A172 (cell line): ENCODE measurements at places on chromosomes 7 and 10. TPM values are rescaled to one million over a fixed set of nuclear protein-coding genes. Genes with fewer than 3 reads are reported as not detected.

GRM3 gene
- not detected in 2 replicates for total RNA-seq

FXYD4 gene
- not detected in 2 replicates for total RNA-seq

GRCh38 chr10:116848032-116848943 lies 1.0 kb upstream of the ENO4 start:
- peak; percentile 8 for DNase-seq

- DNase-seq = no peak
Measured at GRCh38 chr7:2465928-2466327, 10.3 kb downstream of the GRIFIN start.

DNA sequence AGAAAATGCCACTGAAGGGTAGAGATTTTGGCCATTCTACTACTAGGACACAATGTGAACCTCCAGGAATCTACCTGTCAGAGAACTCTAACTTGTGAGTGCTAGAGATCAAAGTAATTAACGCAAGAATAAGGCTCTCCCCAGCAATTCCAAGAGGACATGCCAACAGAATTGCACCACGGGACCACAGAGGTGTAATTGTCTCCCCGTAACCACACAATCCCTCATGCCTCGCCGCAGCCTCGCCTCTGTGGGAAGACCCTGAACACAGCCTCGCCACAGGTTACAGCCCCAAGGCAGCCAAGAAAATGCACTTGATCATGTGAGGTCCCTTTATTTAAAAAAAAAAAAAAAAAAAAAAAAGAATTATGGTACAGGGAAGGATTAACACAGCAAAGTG lies 29.5 kb downstream of the CDCA7L start:
- DNase-seq = no peak

CPED1 gene
- total RNA-seq = 18.0 and 18.4 TPM in 2 replicates

ELN gene
- 0.41 and 0.50 TPM in 2 replicates for total RNA-seq

DNA sequence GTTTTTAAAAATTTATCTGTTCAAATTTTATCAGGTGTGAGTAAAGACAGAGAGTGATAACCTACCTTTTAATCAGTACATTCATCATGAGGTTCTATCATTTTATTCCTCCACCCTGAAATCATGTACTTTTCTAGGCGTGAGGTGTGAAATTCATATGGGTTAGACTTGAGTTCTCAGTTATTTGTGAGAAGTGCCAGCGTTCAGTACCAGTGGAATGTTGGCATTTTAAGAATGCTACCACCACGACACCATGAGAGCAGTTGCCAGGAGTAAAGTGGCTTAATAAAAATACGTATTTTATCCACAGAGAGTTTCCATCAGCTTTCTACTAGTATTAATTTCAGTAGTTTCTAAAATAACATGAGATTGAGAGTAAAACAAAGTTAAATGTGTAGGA lies 104.1 kb upstream of the FERD3L start:
- DNase-seq = peak; percentile 18

DNA sequence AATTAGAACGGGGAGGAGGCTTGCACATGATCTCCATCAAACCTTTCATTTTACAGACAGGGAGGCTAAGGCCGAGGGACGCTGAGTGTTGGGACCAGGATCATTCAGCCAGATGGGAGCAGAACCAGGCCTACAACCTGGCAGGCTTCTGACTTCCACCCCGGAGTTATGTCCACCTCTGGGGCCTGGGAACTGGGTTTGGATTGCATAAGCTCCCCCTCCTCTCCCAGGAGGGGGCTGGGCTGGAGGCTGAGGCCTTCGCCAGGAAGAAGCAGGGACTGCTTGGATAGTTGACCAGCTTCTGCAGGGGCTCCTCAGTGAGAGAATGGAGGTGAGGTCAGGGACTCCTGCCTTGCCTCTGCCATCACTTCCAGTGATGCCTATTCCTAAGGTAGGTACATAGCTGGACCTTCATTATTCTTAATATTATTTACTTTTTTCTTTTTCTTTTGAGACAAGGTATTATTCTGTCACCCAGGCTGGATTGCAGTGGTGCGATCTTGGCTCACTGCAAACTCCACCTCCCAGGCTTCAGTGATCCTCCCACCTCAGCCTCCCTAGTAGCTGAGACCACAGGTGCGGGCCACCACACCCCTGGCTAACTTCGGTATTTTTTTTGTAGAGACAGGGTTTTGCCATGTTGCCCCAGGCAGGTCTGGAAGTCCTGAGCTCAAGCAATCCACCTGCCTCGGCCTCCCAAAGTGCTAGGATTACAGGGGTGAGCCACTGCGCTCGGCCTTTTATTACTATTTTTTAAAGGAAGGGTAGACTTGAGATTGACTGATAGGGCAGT lies 1.3 kb downstream of the SNX10 start:
- no peak for DNase-seq

- DNase-seq = peak; percentile 75
Measured at GRCh38 chr7:148334959-148335577, 255.5 kb upstream of the C7orf33 start.

NEBL gene
- total RNA-seq = 1.6 and 3.4 TPM in 2 replicates

DNA sequence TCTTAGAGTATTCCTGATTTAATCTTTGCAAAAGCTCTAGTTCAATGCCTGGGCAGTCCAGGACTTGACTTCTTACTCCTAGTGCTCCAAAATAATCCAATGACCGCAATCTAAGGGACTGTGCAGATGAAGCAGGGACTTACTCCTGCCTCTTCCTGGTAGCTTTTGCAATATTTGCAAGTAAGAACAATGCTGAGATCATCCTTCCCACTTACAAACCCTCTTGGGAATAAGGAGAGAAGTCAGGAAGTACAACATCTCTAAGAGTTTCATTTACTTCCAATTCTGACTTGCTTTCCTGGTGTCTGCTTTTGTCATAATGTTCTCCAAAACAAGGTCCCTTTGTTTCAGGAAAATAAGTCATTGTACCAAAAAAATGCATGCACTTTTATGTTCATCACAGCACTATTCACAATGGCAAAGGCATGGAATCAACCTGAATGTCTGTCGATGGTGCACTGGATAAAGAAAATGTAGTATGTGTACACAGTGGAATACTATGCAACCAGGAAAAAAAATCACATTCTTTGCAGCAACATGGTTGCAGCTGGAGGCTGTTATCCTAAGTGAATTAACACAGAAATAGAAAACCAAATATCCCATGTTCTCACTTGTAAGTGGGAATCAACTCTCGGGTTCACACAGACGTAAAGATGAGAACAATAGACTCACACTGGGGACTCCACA lies 7.1 kb upstream of the KCNMA1 start:
- no peak for DNase-seq

GRCh38 chr7:78862411-78862900 lies 591.0 kb downstream of the MAGI2 start:
- no peak for DNase-seq

GRCh38 chr10:84715911-84716310 lies 387.5 kb downstream of the CCSER2 start:
- DNase-seq = no peak
